ENCODE measurements at places on chromosomes 3 and 15.

DNA sequence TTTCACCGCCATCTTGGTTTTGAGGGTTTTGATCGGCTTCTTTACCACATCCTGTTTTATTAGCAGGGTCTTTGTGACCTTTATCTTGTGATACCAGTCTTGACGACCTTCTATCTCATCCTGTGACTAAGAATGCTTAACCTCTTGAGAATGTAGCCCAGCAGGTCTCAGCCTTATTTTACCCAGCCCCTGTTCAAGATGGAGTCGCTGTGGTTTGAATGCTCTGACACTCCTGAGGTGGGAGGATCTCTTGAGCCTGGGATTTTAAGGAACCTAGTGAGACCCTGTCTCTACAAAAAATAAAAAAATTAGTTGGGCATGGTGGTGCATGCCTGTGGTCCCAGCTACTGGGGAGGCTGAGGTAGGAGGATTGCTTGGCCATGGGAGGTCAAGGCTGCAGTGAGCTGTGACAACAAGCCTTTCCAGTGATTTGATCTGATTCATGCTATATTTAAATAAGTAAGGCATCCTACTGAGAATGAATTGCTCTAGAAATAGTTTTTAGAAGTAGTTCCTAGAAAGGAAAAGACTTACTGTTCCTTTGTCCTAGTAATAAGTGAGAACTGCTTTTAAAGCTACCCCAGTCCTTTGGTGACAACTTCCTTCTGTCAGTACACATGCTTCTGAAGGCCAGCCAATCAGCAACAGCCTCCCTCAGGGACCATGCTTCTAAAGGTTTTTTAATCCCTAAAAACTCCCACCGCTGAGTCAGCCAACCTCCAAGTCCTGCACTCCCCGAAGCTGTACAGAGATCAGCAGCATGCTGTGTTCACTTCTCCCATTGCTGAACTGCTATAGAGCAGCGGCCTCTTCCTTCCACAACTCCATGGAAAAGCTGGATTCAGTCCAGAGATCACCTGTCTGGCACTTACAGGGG, 9.1 kb upstream of the CEMIP start:
- no peak for DNase-seq

GRCh38 chr15:85826756-85827515, 32.2 kb upstream of the KLHL25 start:
- no peak for DNase-seq

DNA sequence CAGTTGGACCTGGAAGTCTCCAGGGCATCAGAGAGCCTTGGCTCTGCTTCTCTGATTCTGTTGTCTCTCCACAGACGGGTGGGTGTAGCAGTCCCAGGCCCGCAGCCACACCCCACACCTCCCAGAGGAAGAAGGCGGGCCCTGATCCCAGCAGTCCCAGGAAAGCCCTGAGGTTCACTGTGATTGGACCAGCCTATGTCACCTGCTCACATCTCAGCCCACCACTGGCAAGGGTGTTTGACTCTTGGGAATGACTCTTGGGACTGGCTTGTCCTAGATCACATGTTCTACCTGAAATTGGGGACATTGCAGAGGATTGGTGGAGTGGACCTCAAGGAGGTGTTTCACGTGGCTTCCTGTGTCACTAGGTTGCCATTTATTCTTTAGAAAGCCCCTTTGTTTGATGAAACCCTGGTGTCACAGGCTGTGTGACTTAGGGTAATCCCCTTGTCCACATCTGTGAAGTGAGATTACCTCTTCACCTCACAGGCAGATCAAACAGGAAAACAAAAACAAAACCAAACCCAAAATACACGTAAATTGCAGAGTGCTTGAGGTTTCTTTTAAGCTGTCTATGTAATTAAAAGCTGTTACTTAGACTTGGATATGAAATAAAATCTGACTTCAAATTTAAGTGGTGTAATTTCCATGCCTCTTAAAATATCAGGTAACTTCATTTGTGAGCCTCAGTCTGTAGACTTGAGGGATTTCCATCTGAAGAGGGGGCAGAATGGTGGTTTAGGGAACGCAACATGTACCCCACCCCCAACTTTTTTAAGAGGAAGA, 26.7 kb downstream of the FLNB start:
- no peak for DNase-seq

DNA sequence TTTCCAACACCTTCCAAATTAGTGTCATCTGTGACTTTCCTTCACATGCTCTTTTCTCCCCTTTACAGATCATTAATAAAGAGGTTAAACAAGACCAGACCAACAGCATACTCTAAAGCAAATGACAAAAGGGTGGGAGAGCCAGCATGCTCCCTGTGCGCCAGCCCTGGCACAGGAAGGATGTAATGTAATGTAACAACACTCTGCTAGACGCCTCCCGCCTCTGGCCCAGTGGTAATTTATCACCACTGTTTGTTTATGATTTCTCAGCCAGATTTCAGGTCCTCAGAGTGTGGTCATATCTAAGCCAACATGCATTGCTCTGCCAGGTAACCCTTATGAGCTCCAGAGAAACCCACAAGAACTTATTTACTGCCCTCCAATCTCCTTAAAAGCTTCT, 189.5 kb upstream of the WNT5A start:
- DNase-seq: no peak

GRCh38 chr3:29711255-29711771, 430.4 kb downstream of the RBMS3 start:
- peak; percentile 76 for DNase-seq

- DNase-seq: no peak
Measured at GRCh38 chr15:79365765-79366164, 54.9 kb downstream of the TMED3 start.

GRCh38 chr3:179026636-179027035, 45.0 kb downstream of the ZMAT3 start:
- peak; percentile 31 for DNase-seq

DNA sequence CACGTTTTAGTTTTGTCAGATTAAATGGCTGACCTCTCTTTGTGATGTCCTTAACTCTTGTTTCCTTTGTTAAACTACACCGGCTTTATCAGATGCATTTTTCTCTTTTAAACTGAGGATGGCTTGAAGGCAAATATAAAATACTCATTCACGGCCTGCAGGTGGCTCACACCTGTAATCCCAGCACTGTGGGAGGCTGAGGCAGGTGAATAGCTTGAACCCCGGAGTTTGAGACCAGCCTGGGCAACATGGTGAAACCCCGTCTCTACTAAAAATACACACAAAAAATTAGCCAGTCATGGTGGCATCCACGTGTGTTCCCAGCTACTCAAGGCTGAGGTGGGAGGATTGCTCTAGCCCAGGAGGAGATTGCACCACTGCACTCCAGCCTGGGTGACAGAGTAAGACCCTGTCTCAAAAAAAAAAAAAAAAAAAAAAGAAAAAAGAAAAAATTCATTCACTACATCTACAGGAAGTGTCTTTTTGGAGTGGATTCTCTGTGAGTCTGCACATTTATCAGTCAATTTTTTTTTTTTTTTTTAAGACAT, 34.7 kb upstream of the SACM1L start:
- DNase-seq: no peak

GRCh38 chr3:106836906-106837305, 540.3 kb upstream of the CCDC54 start:
- DNase-seq: no peak

DNA sequence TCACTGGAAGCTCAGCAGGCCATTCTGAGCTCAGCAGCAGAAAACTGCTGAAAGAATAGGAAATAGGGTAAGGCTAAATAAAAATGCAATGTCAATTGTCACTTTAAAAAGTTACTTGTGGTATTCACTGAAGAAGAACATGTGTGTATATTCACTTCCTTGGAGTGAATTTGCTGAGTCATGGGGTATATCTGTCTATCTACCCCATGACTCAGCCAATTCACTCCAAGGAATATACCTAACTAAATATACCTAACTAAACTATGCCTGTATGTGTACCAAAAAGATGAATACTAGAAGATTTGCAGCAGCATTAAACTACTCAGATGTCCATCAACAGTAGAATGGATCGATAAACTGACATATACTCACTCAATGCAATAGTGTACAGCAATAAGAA, 69.5 kb upstream of the KCNAB1 start:
- DNase-seq: no peak

DNA sequence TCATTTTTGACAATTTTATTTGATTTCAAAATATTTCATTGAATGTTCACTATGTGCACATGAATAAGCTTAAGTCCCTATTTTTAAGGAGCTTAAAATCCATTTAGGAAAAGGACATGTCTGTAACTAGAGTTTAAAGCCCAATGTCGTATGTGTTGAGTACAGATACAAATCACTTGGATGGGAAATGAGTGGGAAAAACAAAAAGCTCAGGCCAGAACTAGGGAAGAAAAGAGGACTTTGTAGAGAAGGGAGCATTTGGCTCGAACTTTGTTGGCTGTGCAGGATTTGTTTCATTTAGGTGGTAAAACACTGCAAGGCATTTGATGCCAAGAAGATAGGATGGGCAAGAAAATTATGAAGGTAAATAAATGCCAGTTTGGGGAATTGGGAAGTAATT, 653.1 kb upstream of the KCNMB2 start:
- DNase-seq: peak; percentile 21

DNA sequence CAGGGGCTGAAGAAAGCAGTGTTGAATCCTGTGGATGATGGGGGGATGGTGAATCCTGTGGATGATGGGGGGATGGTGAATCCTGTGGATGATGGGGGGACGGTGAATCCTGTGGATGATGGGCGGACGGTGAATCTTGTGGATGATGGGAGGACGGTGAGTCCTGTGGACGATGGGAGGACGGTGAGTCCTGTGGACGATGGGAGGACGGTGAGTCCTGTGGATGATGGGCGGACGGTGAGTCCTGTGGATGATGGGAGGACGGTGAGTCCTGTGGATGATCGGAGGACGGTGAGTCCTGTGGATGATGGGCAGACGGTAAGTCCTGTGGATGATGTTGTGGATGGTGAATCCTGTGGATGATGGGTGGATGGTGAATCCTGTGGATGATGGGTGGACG, 170.7 kb downstream of the SV2B start:
- no peak for DNase-seq

GRCh38 chr3:170425491-170426239, 7.0 kb downstream of the CLDN11 start:
- DNase-seq: no peak

GRCh38 chr3:5271372-5271683, 83.8 kb downstream of the EDEM1 start:
- no peak for DNase-seq

DNA sequence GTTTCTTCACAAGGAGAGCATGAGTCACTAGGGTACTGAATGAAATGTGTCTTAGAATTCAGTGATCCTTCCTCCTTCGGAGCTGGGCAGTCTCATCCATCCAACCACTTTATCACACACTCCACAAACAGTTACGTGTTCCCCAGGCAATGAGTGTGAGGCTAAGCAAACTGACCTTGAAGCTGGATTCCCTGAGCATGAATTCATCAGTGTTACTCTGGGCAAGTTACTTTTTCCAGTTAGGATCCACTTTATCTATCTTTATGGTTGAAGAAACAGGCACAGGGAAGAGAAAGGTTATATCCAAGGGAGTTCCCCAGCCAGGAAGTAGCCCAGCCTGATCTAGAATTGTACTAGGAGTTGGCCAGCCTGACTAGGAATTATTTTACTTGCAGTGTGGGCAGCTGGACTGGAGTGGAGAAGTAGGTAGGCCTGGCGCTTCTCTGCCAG, 17.1 kb upstream of the GCNT3 start:
- no peak for DNase-seq

DNA sequence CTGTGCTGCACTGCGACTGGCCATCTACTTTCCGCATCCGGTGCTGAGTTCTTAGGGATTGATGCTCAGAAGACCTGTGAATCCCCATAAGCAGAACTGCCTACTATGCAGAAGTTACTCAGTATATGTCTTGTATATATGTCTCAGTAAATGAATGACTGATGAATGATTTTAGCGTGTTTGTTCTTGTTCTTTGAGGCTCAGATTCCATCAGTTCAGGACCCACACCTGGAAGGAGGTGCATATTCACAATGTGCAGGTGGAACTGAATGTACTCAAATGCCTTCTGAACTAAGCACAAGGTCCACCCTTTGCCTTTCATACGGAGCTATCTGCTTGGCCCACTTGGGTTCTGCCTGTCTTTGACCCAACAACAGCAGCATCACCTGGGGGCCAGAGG, 19.8 kb downstream of the TNFAIP8L3 start:
- DNase-seq: no peak

- no peak for DNase-seq
Measured at GRCh38 chr3:194382196-194382891, 12.8 kb upstream of the LRRC15 start.
